ENCODE measurements at places on chromosomes 2 and 18.

DNA sequence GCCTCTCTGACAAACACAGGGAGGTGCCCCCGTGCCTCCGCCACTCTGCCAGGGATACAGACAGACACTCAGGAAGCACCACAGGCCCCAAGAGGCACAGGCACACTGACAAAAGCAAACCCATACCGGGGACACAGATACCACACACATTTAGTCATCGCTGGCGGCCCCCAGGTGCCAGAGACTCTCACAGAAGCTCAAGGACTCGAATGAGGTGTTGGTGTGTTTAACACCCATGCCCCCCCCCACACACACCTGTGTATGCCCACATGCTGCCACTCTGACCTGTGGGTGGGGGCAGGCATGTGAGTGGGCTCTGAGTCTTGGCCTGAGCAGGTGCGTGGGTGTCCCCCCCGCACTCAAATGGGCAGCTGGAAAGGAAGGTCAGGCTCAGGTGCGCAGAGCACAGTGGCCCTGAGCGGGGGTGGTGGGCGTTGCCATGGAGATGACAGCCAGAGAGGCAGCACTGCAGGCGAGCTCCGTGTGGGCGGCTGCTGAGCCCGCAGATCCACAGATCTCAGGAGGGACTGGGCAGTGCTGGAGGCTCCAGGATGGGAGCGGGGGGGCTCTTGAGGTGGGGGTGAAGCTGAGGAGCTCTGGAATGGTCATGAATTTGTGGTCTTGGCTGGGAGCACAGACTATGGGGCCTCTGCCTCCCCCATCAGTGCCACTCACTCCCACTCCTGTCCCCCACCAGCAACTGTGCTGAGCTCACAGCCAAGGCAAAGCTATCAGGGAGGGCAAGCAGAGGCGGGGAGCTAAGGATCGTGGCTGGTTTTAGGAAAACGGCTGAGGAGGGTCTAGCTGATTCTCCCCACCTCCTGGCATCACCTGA, 73.9 kb upstream of the TAF1B start:
- no peak for DNase-seq

DNA sequence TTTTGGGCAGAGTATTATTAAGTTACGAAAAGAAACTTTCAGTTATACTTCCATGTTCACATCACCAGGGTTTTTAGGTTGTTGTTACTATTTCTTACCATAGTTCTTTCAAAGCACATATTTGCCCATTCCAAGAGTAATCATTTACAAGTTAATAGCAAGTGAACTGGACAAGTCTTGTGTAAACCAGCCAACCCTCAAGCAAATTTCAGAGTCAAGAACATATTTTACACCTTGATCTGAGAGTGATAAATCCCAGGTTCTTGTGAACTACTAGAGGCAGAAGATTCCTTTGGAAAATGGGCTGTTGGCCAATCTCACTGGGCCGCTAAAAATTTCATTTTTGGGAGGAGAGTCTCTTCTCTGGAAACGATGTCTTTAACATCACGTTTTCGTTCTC, 2.7 kb upstream of the ASAP2 start:
- no peak for DNase-seq

DNA sequence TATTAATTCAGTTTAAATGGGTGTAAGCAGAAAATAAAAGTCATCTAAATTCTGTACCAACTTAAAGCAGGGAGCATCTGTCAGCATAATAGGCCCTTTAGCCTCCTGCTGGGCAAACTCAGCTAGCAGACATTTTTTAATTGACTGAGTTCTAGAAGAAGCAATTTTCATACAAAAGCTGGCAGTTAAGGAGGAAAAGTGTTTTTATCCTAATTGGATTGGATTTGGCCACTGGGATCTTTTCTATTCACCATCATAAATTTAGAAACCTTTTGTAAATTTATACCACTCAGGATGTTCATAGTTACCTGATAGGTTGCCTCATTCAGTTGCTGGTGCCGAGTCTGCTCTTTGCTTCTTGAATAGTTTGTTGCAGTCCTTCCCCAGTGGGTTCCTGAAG, 262.7 kb upstream of the FSIP2 start:
- no peak for DNase-seq

DNA sequence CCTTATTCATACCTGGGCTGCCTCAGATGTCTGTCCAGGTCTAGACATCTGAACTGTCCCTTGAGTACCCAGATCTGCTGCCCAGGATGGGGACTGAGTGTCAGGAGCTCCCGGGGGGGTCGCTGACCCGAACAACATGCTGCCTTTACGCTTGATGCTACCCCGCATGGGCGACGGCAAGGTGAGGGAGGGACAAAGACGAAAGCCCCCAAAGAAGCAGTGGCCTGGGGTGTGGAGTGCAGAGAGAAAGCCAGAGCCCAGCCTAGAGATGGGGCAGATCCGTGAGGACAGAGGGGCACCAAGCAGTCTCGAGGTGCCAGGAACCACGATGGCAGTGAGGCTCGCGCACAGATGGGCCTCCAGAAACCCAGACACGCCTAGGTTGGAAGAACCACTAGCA, 234.7 kb downstream of the ATAD2B start:
- DNase-seq = no peak

Measured in AG04450 (cell line).